ENCODE measurements at places on chromosomes 6 and 20. TPM values are rescaled to one million over a fixed set of nuclear protein-coding genes. Genes with fewer than 3 reads are reported as not detected.
A peak's percentile ranks its signal among the peaks of the same experiment; 100 is the strongest.

XKR7 gene
- not detected for total RNA-seq

EPHA7 gene
- total RNA-seq = 0.12 TPM

SMLR1 gene
- total RNA-seq = not detected

LRRC73 gene
- total RNA-seq = 0.20 TPM

DNA sequence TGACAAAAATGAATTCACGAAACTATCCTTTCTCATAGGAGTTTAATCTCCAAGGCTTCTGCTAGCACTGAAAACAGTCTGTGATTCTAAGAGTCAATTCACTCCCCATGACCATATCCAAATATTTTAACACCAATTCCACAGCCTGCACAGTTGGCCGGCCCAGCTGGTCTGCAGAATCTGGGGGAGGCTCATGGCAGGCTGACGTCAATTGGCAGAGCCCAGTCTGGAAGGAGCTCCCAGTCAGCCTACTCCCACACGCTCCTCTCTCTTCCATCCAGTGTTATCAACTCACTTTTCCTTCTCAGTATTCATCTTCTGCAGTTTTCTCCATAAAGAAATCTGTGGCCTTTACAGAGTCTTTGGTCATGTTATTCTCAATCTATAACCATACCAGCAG is 111.0 kb downstream of the TBXT start:
- ATAC-seq = no peak

- no peak for ATAC-seq
Observed at GRCh38 chr6:21396313-21396712, 197.2 kb upstream of the SOX4 start.

DNA sequence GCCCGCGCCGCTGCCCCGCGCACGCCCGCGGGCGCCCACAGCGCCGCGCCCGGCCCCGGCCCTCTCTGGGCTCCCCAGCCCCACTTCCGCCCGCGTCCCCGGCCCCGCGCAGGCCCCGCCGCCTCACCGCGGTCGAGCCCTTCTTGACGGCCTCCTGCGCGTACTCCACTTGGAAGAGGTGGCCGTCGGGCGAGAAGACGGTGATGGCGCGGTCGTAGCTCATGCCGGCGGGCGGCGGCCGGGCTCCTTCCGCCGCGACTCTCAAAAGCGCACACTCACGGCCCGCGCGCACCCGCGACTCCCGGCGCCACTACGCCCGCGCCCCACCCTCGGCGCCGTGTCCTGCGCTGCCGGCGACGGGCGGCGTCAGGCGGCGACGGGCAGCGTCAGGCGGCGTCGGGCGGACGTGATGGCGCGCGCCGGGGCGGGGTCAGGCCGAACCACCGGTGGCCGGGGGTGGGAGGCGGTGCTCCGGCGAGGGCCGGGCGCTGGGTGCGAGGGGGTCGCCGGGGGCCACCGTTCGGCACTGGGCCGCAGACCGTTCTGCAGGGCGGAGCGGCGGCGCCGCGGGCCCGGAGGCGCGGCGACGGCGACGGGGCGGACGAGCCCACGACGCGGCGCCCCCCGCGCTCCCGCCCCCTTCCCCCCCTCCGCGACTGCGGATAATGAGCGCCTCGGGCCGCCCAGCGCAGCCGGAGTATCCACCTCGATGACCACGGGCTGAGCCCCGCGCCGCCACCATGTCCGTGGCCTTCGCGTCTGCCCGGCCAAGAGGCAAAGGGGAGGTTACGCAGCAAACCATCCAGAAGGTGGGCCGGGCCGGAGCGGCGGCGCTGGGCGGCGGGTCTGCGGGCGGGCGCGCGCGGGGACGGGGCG is at the start of the genes PSMA7 and SS18L1:
Gene PSMA7 (minus strand): TSS at position 314 of the 876 bp plus-strand sequence. CDS start 91 bp downstream, at position 223.
Gene SS18L1 (plus strand): TSS at position 689 of the 876 bp plus-strand sequence. CDS start 52 bp downstream, at position 741.
- peak; percentile 87 for ATAC-seq

GRCh38 chr20:51402201-51402600 is 140.3 kb downstream of the NFATC2 start:
- no peak for ATAC-seq

GRCh38 chr20:21509597-21510371 is 4.1 kb downstream of the NKX2-2 start:
- ATAC-seq = no peak

GRCh38 chr6:100959280-100959679 is 78.2 kb upstream of the ASCC3 start:
- no peak for ATAC-seq

DNA sequence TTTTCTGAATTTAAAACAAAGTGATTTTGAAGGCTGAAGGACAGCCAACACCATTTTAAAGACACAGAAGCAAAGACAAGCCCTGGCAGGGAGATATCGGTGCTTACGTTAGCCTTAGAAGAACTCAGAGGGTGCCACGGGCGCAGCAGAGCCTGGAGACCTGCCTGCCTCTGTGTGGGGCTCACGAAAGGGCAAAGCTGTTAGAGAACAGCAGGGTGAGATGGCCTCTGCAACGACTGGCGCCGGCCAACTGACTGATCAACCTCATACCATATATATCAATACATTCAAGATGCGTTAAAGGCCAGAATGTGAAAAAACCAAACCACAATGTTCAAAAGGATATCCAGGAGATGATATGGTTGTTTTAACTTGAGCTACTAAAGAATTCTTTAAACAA is 151.0 kb upstream of the RPS6KA2 start:
- no peak for ATAC-seq

DNA sequence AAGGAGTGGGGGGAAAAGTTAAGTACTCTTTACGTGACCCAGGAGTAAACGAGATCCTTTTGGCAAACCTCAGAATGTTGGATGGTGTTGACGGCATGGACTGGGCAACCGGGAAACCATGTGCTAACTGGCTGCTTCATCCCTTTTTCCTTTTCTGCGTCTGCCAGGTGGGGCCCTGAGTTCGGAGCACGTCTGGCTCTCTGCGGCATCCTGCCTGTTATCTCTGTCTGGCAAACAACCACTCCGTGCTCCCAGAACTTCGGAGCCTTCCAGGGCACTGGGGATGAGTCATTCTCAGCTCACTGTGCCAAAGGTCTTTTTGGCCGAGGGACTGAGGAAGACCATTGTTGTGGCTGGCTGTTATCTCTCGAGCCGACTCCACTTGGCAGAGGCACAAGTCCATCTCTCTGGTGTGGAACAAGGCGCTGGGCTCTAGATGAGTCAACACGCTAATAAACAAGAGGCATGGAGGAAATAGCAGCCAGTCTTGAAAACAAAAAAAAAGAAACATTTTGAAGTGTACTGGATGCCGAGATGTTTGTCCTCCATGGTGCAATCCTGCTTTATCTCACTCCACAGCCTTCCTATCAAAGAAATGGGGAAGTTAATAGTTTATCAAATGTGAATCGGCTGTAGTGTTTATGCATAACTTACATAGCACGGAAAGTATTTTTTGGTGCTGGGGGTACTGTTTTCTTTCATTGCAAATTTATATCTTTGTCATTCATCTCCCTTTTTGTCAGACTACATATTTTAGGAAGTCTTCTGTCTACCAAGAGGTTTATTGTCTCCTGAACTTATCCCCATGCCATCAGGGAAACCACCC is 64.6 kb upstream of the TXNDC5 start:
- peak; percentile 64 for ATAC-seq

Measured in esophagus mucosa (tissue), 1 donor.